Stimulated activated CD8-positive, alpha-beta memory T cell treated with anti-CD3 and anti-CD28 coated beads, Interleukin-15, amount 100 ng/mL, for 1 hour (primary cell): ENCODE measurements at places on chromosomes 5 and 9.

GRCh38 chr5:148391422-148391821 is 7.7 kb downstream of the FBXO38 start:
- no peak for DNase-seq

- no peak for DNase-seq
Observed at GRCh38 chr9:95239071-95239470, 78.4 kb downstream of the FANCC start.

DNA sequence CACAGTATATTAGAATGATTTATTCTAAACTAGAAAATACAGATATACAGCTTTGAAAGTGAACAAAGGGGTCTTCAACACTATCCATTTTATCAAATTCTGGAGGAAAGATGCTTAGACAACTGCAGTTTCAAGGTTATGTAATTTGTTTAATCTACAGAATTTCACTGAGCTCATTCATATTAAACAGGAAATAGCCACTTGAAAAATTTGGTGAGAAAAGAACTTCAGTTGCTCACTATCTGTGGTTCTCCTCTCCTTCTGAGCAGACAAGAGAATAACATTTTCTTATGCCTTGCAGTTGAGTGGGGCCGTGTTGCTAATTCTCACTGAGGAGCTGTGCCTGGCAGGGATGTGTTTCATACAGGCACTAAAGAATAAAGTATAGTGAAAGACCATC is 1428.2 kb downstream of the CDH12 start:
- no peak for DNase-seq

DNA sequence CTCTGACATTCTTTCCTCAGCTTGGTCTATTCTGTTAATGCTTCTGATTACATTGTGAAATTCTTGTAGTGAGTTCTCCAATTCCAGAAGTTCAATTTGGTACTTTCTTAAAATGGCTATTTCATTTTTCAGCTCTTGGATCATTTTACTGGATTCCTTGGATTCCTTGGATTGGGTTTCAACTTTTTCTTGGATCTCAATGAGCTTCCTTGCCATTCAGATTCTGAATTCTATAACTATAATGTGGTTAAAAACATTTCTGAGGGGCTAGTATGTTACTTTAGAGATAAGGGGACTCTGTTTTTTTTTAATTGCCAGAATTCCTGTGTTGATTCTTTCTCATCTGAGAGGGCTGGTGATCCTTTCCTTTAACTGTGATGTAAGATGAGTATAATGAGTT is 136.4 kb downstream of the MCTP1 start:
- DNase-seq: no peak

GRCh38 chr9:97501177-97501971 is at the start of gene TMOD1:
TSS of gene TMOD1 (plus strand) at chr9:97501666. CDS start at chr9:97524189, 22,523 bp downstream.
- no peak for DNase-seq

DNA sequence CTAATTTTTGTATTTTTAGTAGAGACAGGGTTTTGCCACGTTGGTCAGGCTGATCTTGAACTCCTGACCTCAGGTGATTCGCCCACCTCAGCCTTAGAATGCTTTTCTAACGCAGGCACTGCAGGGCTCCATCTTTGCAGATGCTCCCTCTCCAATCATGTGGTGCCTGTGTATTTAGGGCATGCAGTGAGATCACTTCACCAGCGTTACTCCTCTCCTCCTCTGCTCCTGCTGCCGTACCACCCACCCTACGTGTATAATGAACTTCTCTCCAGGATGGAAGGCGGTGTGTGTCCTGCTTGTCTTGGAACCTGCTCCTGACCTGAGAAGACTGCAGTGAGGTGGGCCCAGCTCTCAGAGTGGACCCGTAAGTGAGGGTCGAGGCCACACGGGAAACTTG is 13.6 kb upstream of the CFAP157 start:
- no peak for DNase-seq

GRCh38 chr5:148880197-148880596 is 53.8 kb downstream of the ADRB2 start:
- no peak for DNase-seq

DNA sequence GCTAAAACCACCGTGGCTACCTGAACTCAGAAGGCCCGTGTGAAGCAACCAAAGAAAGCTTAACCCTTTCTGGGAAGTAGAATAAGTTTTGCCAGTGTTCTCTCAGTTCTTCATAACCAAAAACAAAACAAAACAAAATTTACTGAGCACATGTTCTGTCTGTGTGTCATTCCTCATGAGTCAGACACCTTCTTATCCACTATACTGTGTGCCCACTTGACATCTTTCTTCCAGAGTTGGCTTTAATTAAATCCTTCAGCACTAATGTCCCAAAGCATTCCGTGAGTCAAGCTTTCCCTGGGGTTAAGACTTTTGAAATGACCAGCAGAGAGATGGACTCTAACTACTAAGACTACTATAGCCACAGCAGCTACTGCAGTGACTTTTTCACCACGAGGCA is 61.3 kb downstream of the GLIS3 start:
- no peak for DNase-seq

GRCh38 chr9:121233906-121234831 is 32.5 kb upstream of the RAB14 start:
- DNase-seq: no peak

- DNase-seq: no peak
Observed at GRCh38 chr5:177456976-177457851, 10.6 kb downstream of the PRR7 start.

DNA sequence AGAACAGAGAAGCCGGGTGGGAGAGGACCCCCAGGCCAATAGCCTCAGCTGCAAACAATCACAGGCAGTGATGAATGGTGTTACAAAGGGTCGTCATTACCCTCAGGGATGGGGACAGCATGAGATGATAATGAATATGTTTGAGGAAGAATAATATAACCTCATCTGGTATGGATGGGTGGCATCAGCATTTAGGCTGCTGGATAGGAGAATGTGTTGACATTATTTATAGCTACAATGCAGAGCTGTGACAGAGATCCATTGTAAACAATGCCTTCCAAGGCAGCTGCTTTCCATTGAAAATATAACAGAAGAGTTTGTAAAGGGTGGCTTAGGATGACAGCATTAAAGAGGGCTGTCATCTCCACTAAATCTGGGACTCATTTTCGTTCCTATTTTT is 365.5 kb downstream of the KCNN2 start:
- DNase-seq: no peak

DNA sequence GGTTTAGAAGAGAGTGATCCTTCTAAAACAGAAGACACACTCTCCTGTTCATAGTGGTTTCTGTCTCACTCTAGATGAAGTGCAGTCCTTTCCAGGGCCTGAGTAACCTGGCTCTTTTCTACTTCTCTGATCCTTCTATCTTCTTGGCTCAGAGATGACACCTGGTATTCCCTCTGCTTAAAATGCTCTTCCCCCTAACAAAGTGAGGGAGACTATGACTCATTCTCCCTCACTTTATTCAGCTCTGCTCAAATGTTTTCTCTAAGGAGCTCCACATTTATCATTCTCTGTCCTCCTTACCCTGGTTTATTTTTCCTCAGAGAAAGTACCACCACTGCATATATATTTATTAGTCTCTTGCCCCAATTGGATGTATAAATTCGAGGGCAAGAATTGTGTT is 24.6 kb downstream of the TUT7 start:
- DNase-seq: no peak

DNA sequence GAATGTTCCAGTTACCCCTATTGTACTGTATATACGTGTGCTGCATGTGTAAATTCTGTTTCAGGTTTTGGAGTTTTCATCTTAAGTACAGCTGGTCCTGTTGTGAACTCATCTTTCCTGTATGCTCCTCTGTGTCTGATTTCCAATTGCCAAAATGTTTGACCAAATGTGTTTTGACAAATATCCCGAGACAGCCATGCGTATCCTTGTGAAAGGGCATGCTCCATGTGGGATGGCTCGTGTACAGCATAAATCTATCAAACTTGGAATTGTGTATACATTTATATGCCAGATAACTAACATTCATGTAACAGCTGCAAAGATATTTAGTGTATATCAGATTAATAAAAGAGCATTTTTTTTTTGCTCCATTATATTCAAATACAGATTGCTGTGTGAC is 69.5 kb upstream of the IQGAP2 start:
- DNase-seq: no peak

GRCh38 chr5:139809331-139809810 is 13.8 kb downstream of the PSD2 start:
- DNase-seq: no peak

- no peak for DNase-seq
Observed at GRCh38 chr9:101139082-101139481, 110.6 kb downstream of the PLPPR1 start.

DNA sequence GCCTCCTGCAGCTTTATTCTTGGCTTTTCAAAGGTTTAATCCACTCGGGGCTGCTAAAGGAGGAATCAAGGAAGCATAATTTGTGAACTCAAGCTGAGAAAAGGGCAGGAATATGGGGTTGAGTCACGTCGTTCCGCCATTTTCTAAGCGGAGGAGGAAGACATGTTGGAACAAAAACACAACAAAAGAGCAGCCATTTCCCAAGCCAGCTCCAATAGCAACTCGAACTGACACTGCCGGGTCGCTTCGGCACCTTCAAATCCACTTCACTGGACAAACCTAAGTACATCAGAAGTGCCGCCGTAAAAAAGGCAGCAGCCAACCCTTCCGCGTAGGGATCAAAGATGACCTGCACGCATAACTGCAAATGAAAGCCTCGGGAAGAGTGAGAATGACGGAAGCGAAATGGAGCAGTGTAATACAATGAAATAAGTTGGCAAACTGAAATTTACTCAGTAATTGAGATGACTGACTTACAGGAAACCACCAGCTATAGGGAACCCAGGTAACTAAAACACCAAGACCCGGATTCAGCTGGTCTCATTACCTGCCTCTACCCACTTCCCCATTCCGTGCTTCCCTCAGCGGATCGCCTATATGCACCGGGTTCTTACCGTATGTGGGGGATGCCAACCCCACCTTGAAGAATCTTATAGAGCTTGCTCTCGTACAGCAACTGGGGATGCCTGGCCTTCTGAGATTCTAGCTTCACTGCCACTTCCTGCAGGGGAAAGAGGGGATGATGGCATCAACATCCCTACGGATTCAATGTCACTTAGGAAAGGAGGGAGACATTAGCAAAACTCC is 1.6 kb downstream of the CSNK1A1 start:
- no peak for DNase-seq

GRCh38 chr5:112915831-112916230 is 6.2 kb downstream of the REEP5 start:
- DNase-seq: no peak

DNA sequence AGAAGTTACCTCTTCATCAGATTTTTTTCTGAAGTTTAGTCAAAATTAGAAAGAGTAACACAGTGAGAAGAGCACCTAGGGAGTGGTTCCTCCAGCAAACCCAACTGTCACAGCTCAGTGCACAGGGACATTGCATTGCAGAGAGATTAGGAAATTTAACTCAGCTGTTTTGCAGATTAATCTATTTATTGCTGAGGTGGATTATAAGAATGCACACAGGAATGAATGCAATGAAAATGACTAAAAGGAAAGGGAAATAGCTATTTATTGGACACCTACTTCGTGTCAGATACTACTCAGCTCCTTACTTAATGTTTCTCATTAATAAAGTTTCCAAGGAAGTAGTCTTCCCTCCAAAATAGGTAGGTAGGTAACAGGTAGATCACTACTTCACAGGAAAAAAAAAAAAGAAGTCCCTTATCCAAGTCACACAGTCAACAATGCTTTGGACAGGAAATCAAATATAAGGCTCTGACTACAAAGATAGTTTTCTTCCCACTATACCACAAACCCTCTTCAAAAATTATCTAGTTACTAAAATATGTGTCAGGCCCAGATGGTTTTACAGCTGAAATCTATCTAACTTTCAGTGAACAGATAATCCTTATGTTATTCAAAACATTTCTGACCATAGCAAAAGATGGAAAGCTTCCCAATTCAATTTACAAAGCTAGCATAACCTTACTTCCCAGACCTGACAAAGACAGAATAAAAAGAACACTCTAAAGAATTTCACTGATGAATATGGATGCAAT is 442.2 kb upstream of the MPDZ start:
- DNase-seq: no peak

DNA sequence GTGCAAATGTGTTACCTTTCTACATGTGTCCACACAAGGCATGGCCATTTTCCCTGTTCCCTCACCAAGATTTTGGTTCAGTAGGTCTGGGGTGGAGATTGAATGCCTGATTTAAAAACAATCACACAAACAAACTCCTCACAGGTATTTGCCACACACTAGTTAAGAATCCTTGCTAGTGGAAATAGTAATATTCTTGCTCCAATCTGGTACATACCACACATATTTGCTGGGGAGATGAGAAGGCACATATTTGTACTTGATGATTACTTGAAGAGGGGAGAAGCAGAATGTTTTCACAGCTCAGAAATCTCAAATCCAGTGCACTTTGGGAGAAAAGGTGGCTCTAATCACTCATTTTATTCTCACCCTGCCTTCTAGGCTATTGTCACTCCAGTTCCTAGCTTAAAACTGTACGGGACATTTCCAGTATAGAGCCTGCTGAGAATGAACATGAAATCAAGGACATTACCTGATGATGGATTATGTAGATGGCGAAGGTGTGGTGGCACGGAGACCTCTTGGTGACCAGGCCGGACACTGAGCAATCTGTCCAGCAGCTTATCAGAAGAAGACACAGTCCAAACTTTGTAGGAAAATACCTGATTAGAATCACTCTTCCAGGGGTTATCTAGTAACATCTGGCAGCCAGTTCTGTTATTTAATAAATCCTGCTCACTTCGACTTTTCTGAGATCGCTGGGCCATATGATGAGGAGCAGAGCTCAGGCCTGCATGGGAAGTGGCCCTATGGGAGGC is 116.1 kb upstream of the IL6ST start:
- no peak for DNase-seq

DNA sequence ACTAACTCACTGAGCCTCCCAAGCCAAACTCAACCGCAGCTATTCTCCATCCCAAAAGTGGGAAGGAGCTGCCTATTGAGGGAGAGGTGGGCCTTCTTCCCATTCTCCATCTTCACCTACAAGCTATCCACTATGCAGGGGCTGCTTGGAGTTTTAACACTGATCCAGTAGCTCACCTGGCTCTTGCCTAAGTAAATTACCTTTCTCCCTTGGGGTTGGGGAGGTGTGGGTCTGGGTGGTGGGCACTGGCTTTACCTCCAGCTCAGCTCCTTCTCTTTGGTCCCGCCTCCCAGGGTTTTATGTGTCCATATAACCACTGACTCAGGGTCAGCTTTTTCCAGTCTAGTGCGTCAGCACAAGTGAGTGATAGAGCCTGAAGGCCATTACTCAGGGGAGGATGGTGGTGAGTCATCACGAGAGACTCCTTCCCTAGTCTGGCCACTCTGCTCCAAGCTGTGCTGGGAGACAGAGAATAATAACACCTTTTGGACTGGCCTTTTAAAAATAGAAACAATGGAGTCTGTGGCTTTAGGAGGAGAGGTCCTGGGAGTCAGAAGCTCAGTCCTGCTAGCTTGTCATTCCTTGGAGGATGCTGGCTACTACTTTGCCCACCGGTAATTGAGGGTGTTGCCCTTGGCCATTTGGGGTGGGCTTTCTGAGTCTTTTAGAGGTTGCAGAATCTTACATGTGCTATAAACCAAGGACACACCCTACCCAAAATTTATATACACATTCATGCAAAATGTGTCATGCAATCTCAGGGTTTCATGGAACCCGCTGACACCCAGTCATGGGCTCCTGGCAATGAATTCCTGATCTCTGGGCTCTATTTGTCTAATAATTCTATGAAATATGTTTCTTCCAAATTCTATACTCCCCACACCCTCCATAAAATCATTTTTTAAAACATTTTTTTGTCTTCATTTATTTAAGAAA is 35.6 kb upstream of the ATP6V1G1 start:
- DNase-seq: no peak
